Stimulated activated CD8-positive, alpha-beta memory T cell treated with anti-CD3 and anti-CD28 coated beads, Interleukin-7, amount 100 ng/mL, for 4 hours (primary cell): ENCODE measurements at places on chromosomes 7 and 10.

DNA sequence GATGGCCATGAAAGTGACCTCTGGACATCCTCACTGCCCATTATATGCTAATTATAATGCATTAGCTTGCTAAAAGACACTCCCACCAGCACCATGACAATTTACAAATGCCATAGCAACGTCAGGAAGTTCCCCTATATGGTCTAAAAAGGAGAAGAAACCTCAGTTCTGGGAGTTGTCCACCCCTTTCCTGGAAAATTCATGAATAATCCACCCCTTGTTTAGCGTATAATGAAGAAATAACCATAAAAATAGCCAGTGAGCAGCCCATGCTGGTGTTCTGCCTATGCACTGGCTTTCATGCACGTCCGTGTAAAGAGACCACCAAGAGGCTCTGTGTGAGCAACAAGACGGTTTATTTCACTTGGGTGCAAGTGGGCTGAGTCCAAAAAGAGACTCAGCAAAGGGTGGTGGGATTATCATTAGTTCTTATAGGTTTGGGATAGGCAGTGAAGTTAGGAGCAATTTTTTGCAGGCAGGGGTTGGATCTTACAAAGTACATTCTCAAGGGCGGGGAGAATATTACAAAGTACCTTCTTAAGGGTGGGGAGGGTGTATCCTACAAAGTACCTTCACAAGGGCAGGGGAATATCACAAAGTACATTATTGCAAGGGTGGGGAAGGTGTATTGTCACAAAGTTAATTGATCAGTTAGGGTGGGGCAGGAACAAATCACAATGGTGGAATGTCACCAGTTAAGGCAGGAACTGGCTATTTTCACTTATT is 45.6 kb downstream of the LBX1 start:
- DNase-seq, result no peak

DNA sequence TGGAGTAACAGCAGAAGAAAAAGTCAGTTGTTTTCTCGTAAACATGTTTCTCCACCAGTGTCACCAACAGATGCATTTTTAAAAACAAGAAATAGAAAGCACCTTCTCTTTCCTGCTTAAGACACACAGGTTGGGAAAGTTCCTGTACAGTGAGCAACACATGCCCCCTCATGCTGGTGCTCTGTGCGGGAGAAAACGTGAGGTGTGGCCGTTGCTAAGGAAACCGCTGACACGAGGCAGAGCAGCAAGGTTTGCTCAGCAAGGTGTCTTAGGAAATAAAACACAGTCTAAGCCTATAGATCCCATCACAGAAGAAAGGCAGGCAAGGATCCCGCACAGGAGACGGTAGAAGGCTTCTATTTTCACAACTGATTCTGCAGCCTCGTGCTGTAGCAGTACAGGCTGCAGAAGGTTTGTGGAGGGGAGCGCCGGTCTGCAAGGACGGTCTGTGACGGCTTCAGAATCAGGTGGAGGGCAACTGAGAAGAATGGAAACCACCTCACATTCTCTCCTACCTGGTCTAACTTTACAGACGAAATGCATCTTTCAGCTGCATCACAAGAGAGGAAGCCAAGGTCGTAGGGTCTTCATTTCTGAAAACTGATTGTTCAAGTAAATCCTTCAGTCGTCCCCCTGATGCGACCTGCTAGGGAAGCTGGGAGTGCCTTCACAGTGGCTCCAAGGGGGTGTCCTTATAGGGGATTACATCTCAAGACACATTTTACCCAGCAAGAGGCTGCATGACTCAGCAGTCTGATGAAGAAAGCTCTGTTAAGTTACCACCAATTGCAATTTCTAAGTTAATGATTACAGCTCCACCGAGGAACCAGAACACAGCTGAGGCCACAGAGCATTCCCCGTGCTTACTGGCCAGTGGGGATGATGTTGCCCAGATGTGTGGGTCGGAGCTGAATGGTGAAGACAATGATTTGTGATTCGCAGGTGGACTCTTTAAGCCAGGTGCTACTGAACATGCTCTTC is 150.7 kb upstream of the KLF14 start:
- DNase-seq, result no peak

- no peak for DNase-seq
These were observed 33.0 kb upstream of the NOBOX start for GRCh38 chr7:144436500-144436899.

GRCh38 chr7:83751217-83751616 is 102.3 kb upstream of the SEMA3E start:
- no peak for DNase-seq

DNA sequence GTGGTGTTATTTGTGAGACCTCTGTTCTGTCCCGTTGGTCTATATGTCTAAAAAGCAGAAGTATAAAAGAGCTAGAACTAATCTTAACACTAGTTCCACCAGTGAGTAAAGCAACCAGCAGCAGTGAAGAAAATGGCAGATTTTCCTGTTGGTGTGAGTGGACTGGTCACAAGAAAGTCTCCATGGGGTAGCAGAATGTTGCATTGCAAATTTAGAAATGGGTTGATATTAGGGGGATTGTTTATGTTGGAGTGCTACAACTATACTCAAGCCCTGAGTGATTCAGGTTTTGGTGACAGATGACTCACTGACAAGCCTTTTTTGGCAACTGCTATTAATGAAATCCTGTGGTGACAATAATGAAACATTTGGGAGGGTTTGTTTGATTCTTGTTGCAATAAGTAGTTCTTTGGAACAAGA is 5.6 kb downstream of the AVL9 start:
- DNase-seq, result no peak

GRCh38 chr7:142607351-142607750 is 141.9 kb upstream of the PRSS1 start:
- DNase-seq, result no peak

DNA sequence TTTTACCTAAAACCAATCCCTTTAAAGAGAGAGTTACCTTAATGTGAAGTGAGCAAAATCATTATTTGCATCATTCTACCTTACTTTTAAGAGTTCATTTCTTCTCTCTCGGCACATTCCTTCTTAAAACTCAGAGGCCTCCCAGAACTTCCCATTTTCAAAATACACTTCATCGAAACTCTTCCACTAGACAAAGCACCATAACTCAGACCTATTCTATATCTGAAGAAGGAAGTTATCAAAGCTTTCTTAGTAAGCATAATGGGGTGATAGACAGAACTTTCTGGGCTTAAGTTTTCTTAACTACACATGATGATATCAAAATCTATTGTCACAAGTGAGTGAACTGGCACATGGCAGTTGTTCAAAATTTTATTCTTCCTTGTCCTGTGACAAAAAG is 24.6 kb upstream of the GNAT3 start:
- DNase-seq, result no peak

GRCh38 chr7:84331616-84332015 is 137.0 kb upstream of the SEMA3A start:
- no peak for DNase-seq

- no peak for DNase-seq
These were observed 157.7 kb upstream of the NAMPT start for GRCh38 chr7:106442476-106442875.

- no peak for DNase-seq
These were observed 80.4 kb downstream of the ZNRF2 start for GRCh38 chr7:30364773-30365172.

GRCh38 chr10:132783940-132784865 is 1.7 kb downstream of the NKX6-2 start:
- DNase-seq, result no peak

DNA sequence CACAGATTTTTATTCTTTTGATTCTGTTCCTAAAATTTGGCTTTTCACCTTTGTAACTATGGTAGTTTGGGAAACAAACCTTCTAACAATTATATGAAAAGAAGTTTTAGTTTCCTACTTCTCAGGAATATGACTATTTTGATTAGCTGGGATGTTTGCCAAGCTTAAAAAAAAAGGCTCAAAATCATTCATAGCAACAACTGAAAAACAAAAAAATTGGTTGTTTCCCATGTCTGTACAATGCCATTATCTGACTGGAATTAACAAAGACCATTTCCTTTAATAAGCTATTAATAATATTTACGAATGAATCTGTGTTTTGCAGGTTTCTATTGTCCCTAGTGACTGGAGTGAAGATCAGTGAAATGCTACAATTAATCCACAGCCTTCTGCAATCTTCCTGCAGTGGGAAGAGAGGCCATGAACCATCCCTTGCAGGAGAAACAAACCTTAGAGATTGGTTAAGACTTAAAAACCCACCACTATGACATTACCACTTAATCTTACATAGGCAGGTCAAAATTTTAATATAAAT is 4.2 kb downstream of the PURB start:
- no peak for DNase-seq

DNA sequence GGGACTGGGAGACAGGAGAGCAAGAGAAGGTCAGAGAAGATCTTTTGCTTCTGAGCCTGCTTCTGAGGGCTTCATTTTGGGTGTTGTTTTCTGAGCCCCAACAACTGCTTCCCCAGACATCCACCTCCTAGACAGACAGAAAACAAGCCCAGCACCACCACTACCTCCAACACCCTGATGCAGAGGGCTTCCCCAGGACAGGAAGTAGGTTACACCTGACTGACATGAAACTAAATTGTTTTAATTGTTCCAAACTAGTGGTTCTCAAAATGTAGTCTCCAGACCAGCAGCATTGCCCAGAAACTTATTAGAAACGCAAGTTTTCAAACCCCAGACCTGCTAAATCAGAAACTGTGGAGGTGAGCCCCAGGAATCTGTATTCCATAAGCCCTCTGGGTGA is 163.6 kb upstream of the KMT2E start:
- no peak for DNase-seq

DNA sequence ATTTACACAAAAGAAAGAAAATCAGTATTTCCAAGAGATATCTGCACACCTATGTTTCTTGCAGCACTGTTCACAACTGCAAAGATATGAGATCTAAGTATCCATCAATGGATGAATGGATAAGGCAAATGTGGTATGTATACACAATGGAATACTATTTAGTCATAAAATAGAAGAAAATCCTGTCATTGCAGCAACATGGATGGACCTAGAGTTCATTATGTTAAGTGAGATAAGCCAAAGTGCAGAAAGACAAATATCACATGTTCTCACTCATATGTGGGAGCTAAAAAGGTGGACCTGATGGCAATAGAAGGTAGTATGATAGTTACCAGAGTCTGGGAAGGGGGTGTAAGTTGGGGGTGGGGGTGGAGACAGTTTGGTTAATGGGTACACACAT is 1171.6 kb downstream of the SORCS1 start:
- no peak for DNase-seq
